ENCODE measurements at places on chromosomes 6 and 20. TPM values are rescaled to one million over a fixed set of nuclear protein-coding genes. Genes with fewer than 3 reads are reported as not detected.

DNA sequence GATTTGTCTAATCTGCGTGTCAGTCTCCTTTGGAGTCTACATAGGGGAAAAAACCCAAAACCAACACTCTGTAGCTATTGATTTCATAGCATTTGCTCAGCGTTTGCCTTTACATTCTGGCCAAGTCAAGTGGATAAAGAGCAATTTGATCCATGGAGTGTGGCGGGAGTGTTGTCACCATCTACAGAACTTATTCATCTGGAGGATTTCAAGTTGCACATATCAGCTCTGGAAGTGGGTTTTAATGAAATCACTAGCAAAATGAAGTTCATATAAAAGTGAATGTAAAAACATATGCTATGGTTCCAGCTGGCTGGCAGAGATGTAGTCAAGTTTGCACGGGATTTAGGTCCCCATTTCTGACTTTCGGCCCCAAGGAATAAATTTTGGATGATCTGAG, 219.7 kb upstream of the SUPT3H start:
- H3K27me3 ChIP-seq = no peaks in the 10 kb centered on the region
- no peak overlapping the region for H3K27ac ChIP-seq
- no peaks in the 10 kb centered on the region for H3K36me3 ChIP-seq
- DNase-seq = no peak

DNA sequence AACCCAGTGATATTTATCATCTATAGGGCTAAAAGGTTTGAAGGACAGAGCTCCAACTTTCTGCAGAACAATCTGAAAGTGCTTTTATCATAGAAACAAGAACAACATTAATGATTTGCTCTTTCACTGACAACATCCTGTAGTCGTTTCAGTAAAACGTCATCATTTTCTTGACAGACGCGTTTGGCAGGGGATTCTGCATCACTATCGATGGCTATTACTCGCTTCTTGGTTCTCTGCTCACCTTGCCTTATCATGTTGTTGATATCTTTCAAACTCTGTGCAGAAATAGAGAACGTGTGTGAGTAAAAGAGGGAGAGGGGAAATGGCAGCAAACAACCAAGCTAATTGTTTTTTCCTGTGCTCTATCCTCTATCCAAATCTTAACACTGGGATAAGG, 47.1 kb upstream of the SAMHD1 start:
- no peaks in the 10 kb centered on the region for H3K27me3 ChIP-seq

GRCh38 chr6:8352335-8352965, 82.9 kb downstream of the SLC35B3 start:
- no peak overlapping the region for H3K27ac ChIP-seq
- H3K27me3 ChIP-seq = no peaks in the 10 kb centered on the region
- no peaks in the 10 kb centered on the region for H3K4me1 ChIP-seq

DNA sequence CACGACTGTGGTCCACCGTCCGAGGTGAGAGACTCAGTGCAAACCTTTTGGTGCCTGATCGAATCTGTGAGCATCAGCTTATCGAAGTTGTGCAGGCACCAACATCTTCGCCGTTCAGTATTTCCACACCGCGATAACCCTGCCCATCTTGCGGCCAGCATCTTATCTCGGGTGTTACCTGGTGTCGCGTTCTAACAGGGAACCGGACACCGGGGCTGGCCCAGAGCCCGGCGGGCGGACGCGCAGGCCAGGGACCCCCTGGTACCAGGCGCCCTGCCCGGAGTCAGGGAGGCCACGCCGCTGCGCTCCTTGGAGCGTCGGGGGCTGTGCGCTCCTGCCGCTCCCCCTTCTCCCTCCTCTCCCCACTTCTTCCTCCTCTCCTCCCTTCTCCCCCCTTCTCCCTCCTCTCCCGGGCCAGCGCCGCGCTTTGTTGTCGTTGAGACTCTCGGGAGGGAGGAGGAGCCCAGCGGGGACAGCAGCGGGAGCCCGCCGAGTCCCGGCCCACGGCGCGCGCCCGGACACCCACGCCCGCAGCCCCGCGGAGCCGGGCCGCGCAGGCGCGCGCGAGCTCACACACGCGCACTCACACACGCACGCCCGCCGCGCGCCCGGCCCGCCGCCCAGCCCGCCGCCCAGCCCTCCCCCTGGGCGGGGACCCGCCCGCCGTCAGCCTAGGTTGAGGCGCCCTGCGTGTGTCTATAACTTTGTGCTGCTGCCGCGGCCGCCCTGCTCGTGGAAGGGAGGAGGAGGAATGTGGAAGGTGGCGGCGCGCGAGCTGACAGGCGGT, 1.4 kb upstream of the FOXO3 start:
- peak overlapping the region; percentile 98 for H3K27ac ChIP-seq
- peak overlapping the region; percentile 88 for H3K4me3 ChIP-seq
- no peaks in the 10 kb centered on the region for H3K36me3 ChIP-seq
- H3K27me3 ChIP-seq = no peaks in the 10 kb centered on the region
- peak; percentile 93 for DNase-seq

DNA sequence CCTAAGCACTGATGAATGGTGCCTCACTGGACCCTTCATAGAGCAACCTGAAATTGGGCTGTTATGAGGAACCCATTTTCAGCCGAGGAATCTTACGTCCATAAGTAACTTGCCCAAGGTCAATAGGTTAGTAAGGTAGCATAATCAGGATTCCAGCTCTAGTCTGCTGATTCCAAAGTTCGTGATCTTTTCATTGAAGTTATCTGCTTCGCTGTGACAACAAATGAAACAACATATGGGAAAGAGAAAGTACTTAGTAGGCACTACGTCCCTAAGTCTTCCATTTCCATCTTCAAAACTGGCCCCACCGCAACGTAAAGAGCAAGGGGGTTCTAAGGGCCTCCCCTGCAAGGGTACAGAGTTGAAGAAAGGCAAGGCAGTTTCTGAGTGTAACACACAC, 49.5 kb downstream of the MYLIP start:
- no peaks in the 10 kb centered on the region for H3K4me1 ChIP-seq
- no peaks in the 10 kb centered on the region for H3K36me3 ChIP-seq
- no peaks in the 10 kb centered on the region for H3K27me3 ChIP-seq
- no peak overlapping the region for H3K27ac ChIP-seq

DNA sequence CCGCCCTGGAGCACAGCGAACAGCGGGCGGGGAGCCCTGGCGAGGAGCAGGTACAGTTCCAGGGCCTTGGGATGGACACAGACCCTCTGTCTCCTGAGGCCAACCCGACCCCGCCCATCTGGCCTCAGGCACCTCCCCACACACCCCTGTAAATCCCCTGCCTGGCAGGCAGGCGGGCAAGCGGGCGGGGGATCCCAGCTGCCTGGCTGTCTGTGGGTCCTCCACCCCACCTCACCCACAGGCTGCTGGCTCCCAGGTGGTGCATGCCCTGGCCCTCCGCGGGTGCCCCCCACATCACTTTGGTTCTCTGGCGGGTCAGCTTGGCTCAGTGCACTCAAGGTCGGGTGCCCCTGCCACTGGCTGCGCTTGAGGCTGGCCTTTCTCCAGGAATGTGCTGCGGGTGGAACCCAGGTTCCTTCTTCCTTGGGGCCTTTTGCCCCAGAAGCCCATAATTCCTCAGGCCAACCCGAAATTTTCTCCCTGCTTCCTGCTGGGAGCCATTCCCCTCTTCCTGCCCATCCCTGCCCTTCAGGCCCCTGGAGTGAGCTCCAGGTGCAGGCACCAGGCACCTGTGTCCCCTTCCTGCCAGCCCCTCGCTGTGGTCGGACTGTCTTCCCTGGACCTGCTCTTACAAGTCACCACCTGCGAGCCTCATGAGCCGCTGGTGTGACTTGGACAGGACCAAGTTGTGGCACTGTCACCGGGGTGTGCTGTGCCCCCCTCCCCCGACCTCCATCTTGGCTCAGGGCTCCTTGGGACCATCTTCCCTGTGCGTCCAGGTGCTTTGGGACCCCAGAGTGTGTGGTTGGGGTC, 5.3 kb upstream of the TNFRSF6B start:
- no peak overlapping the region for H3K4me3 ChIP-seq
- no peak overlapping the region for H3K27ac ChIP-seq
- H3K27me3 ChIP-seq = no peaks in the 10 kb centered on the region
- H3K36me3 ChIP-seq = peaks cover 9% of the 10 kb centered on the region

ESR1 gene
- total RNA-seq = 1.6 TPM
